GM12892 (cell line): ENCODE measurements at places on chromosomes 13 and 19.

DNA sequence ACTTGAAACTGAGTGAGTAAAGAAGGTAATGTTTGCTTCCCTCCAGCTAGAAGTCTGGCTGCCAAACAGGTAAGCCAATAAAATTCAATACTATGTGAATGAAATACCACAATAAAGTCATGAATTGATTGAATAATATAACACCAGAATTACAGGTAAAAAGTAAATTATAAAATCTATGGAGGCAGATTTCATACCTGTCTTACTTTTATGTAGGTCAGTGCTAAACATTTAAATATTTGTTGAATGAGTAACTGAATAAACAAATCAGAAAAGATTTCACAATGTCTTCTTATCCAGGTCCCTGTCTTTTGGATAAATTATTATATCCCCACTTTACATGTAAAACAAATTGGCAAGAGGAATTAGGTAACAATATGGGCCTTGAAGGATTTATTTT, 62.7 kb downstream of the MICU2 start:
- DNase-seq = no peak

DNA sequence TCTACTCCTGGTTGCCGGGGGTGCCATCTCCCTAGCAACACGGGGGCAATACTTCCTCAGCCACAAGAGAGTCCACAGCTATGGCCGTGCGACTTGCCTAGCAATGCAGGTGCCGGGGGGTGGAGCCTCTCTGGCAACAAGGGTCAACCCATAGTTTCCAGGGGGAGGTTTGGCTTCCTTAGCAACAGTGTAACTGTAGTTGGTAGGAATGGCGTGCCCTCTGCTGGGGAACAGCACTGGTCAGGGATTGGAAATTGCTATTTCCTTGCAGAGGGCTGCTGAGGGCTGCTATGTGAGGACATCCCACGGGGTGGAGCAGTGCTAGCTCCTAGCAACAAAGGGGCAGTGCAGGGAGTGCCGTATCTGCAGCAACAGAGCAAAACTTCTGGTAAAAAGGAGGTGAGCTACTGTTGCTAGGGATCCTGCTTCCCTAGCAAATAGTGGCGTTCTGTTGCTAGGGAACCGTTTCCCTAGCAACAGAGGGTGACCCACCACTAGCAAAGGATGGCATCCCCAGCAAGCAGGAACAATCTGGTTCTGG, 7.0 kb upstream of the TMC4 start:
- DNase-seq = no peak

DNA sequence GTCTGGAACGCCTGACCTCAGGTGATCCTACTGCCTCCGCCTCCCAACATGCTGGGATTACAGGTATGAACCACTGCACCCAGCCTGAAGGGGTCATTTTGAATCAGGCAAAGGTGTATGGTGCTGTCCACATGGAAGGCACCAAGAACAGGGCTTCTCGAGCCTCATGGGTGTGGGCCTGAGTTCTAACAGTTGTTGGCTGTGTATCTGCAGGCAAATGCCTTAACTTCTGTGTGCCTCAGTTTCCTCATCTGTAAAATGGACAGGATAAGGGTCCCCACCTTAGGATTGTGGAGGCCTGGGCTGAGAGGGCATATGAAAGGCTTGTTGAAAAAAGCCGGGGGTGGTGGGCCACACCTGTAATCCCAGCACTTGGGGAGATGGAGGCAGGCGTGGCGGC, 9.2 kb downstream of the AP1M2 start:
- no peak for DNase-seq

GRCh38 chr19:43682824-43683661, 13.1 kb upstream of the PLAUR start:
- no peak for DNase-seq

DNA sequence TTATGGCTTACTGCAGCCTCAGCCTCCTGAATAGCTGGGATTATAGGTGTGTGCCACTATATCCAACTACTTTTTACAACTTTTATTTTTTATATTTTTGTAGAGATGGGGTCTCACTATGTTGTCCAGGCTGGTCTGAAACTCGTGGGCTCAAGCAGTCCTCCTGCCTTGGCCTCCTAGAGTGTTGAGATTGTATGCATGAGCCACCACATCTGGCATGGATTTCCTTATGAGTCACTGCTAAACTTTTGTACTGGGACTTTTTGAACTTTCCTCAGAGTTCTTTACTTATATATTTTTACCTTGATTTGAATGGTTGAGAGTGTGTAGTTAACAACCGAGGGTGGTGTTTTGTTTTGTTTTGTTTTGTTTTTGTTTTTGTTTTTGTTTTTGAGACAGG, 33.4 kb downstream of the DNAJC3 start:
- DNase-seq = no peak

DNA sequence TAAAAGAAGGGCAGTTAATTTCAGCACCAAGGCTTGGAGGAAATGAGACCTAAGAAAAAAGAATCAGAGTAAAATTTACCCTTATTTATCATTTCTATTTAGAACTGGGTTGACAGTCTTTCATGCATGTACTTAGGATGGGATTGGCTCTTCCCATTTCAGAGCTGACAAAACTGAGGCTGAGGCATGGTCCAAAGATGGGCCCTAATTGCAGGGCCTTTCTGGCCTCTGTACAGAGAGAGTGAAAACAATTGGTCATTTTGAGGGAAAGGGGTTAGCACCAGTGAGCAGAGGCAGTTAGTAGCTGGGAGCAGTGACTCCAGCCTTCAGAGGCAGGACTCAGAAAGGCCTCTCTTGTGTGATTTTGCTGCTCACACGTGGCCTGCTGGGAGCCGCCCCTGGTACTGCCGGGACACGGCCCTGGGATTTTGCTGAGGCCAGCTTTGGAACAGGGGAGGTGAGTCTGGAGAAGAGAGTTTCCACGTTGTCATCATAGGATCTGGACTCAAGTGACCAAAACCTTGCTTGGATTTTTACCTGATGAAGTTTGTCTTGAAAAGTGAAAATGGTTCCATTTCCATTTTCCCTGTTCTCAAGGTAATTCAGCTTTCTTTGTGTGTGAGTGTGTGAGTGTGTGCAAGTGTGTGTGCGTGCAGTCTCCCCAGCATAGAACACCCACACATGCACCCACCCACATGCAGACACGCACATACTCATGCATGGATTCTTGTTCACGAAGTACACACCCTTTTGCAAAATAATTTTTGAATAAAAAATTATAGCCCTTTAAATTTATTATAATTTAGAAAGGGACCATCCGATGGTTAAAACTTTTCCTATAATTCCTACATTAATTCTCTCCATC, at the start of gene ZNF536:
ZNF536 (plus strand) TSS at position 425 of the 865 bp plus-strand sequence. CDS start 71,179 bp downstream, outside the sequence.
- no peak for DNase-seq

GRCh38 chr19:23587546-23587945, 99.5 kb downstream of the ZNF675 start:
- DNase-seq = no peak

- no peak for DNase-seq
Observed at GRCh38 chr13:49731766-49732165, 40.5 kb upstream of the EBPL start.
